Spinal cord (tissue), 10 donors: ENCODE measurements at places on chromosomes 5 and 9. TPM values are rescaled to one million over a fixed set of nuclear protein-coding genes. Genes with fewer than 3 reads are reported as not detected.

The PGGT1B gene
- polyA plus RNA-seq = 15.6 TPM

The ZFP2 gene
- 8.3 TPM for polyA plus RNA-seq

The HMMR gene
- 4.7 TPM for polyA plus RNA-seq

- no peak overlapping the region for H3K4me3 ChIP-seq
- H3K36me3 ChIP-seq = no peaks in the 10 kb centered on the region
- no peak for DNase-seq
- H3K27ac ChIP-seq = no peak overlapping the region
- H3K27me3 ChIP-seq = no peaks in the 10 kb centered on the region
Observed at GRCh38 chr5:147559749-147560148, 49.9 kb upstream of the DPYSL3 start.

The TAF11L10 gene
- not detected for polyA plus RNA-seq

DNA sequence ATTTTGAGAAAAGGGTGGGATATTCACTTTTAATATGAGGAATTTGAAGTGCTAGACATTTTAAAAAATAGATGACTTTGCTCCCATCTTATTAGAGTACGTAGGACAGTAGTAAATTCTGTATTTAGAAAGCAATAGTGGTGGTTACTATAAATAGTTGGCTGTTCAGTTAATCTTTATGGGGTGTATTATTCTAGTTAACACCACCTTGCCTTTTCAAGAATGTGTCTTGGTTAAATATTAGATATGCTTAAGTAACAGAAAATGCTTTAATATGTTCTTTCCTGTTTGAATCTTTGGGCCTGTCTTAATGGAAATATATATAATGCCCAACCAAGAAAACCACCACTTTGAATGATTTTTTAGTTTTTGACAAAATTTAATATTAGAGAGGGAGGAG lies 608.7 kb upstream of the FAM174A start:
- H3K27me3 ChIP-seq = no peaks in the 10 kb centered on the region
- no peak for DNase-seq
- H3K4me3 ChIP-seq = no peak overlapping the region
- no peak overlapping the region for H3K27ac ChIP-seq
- no peaks in the 10 kb centered on the region for H3K4me1 ChIP-seq
- no peaks in the 10 kb centered on the region for H3K36me3 ChIP-seq

DNA sequence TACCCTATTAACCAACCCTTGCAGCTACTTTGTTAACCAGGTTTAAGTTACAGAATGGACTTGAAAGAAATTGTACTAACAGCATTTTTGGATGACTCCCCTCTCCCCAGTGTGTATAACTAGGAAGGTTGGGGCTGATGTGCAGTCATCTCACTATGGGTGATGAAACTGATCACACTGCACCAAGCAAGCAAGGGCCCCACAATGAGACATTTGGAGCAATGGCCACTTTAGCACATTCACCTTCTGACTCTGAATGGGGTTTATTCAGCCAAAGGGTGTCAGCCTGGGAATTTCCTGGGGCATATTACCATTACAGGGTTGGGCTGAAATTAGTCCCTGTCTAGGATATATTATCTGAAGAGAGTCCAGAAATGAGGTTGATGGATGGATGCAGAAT lies 18.7 kb upstream of the CYFIP2 start:
- no peaks in the 10 kb centered on the region for H3K4me1 ChIP-seq
- DNase-seq = no peak
- H3K27ac ChIP-seq = no peak overlapping the region
- no peak overlapping the region for H3K4me3 ChIP-seq

- H3K36me3 ChIP-seq = no peaks in the 10 kb centered on the region
- no peaks in the 10 kb centered on the region for H3K27me3 ChIP-seq
- no peak overlapping the region for H3K27ac ChIP-seq
- peaks cover 26% of the 10 kb centered on the region for H3K4me1 ChIP-seq
- no peak for DNase-seq
Observed at GRCh38 chr5:142811866-142812557, 41.8 kb downstream of the ARHGAP26 start.

DNA sequence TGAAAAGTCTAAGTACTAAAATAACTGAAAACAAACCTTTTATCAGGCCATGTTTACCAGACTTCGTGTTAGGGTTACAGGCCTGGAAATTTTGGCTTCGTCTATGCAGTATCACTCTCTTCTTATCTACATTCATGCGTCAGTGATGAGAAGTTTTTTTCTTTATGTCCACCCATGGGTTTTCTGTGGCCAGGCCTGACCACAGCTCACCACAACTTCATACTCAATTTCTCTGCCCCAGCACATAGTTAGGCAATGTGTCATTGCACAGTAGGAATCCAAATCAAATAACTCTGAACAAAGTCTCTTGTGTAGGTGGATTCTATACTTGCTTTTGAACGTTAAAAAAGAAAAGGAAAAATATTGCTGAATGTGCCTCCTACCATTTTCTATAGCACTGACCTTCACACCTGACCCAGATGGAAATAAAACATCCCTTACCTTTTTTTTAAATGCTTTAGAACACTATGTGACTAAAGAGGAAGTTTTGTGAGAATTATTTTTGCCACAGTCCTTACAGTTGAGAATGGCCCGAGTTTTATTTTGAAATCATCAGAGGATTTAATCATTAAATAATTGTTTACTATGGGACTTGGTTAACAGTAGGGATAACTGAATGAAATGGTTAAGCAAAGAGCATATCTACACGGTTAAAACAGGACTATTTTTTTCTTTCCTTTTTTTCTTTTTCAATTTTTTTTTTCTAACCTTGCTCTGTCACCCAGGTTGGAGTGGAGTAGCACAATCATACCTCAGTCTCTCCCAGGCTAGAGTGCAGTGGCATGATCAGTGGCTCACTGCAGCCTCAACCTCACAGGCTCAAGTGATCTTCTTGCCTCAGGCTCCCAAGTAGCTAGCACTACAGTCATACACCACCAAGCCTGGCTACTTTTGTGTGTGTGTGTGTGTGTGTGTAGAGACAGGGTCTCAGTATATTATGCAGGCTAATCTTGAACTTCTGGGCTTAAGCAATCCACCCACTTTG lies 1247.0 kb upstream of the ACO1 start:
- no peak for DNase-seq

DNA sequence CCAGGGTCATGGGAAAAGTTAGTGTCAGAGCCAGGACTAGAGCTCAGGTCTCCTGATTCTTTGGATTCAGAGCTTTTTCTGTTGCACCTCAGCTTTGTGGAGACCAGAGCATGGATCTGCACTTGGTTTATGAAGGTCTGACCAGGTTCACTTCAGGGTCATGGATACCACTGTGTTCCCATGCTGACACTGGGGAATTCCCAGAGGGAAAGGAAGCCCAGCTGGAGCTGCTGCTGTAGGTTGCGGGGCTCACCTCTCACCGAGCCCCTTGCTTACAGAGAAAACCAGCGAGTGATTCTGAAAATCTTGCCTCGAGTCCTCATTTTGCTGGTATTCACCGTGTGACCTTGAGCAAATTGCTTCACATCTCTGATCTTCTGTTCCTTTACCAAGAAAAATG lies 83.0 kb downstream of the RGS3 start:
- no peaks in the 10 kb centered on the region for H3K36me3 ChIP-seq
- peaks cover 34% of the 10 kb centered on the region for H3K4me1 ChIP-seq
- H3K4me3 ChIP-seq = no peak overlapping the region
- DNase-seq = no peak
- H3K27ac ChIP-seq = no peak overlapping the region

DNA sequence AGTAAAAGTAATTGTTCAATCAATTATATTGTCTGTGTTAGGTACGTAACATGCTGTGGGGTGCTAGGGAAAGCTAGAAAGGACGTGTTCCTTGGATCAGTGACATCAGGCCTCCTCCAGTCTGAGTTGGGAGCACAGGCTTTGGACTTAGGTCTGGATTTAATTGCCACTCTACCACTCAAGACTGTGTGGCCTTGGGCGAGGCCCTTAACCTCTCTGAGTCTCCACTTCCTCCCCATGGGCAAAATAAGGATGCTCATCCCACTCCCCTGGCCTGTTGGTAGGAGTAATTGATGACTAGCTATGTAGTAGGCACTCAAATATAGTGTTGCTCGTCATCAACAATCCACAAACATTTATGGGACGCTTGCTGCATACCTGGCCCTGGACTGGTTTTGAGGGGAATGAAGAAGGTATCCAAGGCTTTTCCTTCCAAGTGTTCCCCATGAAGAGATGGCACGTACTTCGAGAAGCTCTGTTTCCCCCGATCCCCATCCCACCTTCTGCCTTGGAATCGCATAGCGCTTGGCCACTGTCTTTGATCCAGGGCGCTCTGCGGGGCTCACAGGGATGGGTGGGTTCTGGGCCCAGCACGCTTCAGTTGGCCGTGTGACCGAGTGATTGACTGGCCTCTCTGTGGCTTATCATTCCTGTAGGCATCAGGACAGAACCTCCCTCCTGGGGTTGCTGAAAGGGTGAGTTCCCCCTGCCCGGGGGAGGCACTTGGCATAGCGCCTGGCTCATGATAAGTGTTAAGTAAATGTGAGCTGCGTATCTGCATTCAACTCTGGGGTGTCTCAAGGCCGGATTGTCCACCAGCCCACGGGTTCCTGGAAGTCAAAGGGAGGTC lies 8.1 kb downstream of the FGF18 start:
- no peak overlapping the region for H3K27ac ChIP-seq
- H3K36me3 ChIP-seq = no peaks in the 10 kb centered on the region
- no peak overlapping the region for H3K4me3 ChIP-seq
- no peaks in the 10 kb centered on the region for H3K27me3 ChIP-seq
- H3K4me1 ChIP-seq = peaks cover 3% of the 10 kb centered on the region

The RASGRF2 gene
- 12.1 TPM for polyA plus RNA-seq

- H3K4me1 ChIP-seq = peaks cover 23% of the 10 kb centered on the region
- no peaks in the 10 kb centered on the region for H3K36me3 ChIP-seq
- H3K4me3 ChIP-seq = peak overlapping the region; percentile 26
Observed at GRCh38 chr5:115961381-115962238, 665 bp upstream of the LVRN start.

GRCh38 chr9:95101326-95101725 lies 216.2 kb downstream of the FANCC start:
- H3K27me3 ChIP-seq = no peaks in the 10 kb centered on the region
- peak overlapping the region; percentile 79 for H3K27ac ChIP-seq
- peaks cover 51% of the 10 kb centered on the region for H3K4me1 ChIP-seq

DNA sequence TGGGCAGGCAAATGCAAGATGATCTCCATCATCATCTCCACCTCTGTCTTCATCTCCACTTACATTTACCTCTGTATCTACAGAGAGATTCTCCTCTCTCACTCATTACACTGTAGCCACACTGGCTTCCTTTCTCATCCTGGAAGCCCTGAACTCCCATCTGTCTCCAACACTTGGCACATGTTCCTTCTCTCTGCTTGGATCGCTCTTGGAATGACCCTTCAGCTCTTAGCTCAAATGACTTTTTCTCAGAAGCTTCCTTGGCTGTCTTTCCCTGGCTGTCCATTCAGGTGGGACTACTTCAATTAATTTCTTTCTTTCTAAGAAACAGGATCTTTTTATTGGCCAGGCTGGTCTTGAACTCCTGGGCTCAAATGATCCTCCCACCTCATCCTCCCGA lies 120.0 kb upstream of the KLF4 start:
- no peak overlapping the region for H3K4me3 ChIP-seq
- H3K36me3 ChIP-seq = no peaks in the 10 kb centered on the region
- H3K27ac ChIP-seq = no peak overlapping the region
- H3K27me3 ChIP-seq = no peaks in the 10 kb centered on the region
- no peaks in the 10 kb centered on the region for H3K4me1 ChIP-seq
- DNase-seq = no peak

DNA sequence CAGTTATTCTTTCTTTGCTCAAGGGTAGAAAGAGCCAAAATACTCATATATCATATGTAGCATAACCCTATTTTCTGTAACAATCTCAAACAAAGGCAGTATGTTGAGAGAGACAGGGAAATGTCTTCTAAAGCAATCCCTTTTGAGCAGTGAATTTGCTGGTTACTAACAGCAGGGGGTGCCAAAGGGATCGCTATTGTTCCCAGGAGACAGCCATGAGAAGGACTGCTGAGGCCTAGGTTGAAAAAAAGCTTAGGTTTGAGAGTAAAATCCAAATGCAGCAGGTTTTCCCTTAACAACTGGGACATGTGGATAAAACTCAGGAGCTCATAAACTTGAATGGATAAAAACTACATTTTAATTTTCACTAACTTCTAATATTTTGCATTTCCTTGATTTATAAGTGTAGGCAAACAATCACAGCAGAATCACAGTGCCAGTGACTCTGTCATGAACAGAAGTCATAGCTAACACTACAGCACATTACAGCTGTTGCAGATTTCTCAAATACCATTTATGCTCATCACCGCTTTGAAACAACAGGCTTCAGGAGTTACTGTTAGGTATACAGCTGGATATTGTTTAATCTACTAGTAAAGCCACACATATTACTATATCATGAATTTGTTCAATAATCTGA lies 148.4 kb downstream of the MAPKAP1 start:
- DNase-seq = peak; percentile 91
- H3K36me3 ChIP-seq = no peaks in the 10 kb centered on the region
- no peaks in the 10 kb centered on the region for H3K27me3 ChIP-seq
- no peak overlapping the region for H3K4me3 ChIP-seq
- no peaks in the 10 kb centered on the region for H3K4me1 ChIP-seq
